ENCODE measurements at places on chromosomes 1 and 21.

GRCh38 chr1:103948526-103948925 is 198.8 kb downstream of the AMY1C start:
- no peak for DNase-seq

GRCh38 chr1:178096421-178096820 is 2.5 kb downstream of the RASAL2 start:
- no peak for DNase-seq

- DNase-seq = peak; percentile 51
Measured at GRCh38 chr1:1349256-1350012, at the start of gene DVL1. DVL1 (minus strand) TSS chr1:1349418; CDS start chr1:1349065, 353 bp downstream.

DNA sequence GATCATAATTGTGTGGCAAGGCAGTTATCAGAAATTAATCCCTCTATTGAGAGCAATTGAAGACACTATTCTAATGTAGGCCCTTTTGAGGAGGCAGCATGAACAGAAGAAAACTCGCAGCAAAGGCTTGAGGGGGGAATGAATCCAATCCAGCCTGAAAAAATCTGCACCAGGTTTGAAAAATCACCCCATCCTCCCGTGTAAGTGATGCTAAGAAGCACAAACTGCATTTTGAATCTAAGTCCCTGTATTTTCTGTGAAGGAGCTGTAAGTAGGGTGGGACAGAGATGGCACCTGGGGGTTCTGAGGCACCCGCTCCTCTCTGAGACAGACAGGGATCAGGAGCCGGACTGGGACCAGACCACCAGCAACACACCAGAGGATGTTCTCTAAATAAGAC is at the start of gene CRB1:
Gene CRB1 (plus strand): TSS at position 241 of the 400 bp plus-strand sequence. CDS start 161 bp downstream, outside the sequence.
- peak; percentile 23 for DNase-seq

- no peak for DNase-seq
Measured at GRCh38 chr1:9302745-9303524, 10.2 kb downstream of the SPSB1 start.

GRCh38 chr1:114517348-114517747 is 6.3 kb upstream of the TRIM33 start:
- no peak for DNase-seq

GRCh38 chr1:28450561-28450960 is 55.3 kb upstream of the RCC1 start:
- no peak for DNase-seq

- no peak for DNase-seq
Measured at GRCh38 chr1:14896381-14897079, 257.0 kb upstream of the TMEM51 start.

GRCh38 chr21:28215214-28215954 is 777.3 kb downstream of the LTN1 start:
- DNase-seq = no peak

DNA sequence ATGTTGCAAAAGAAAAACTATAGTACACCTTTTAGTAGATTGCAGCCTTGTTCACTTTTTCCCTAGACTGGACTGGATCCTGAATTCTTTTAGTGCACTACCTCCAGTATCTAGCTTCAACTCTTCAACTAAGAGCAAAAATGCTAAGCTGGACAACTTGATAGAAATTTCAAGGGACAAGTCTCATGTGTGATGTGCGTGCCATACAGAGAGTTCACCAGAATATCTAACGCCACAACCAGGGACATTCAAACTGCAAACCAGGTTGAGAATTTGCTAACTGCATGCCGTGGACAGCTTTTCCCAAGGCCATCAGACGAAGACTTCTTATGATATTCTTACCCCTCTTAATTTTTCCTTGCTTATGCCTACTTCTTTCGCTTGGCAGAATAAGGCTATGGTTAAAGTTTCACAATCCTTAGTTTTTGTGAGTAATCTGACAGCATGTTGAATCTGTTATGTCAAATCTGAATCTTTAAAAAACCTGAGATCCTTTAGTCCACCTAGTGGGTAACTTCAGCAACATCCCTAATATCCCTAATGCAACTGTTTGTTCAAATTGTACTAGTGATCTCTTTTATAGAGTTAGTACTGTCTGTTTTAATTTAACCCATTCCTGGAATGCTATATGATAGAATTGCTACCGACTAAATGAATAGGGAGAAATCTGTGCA is 66.4 kb downstream of the DDAH1 start:
- no peak for DNase-seq

- DNase-seq = peak; percentile 48
Measured at GRCh38 chr1:214552174-214552608, 789 bp upstream of the PTPN14 start.

- DNase-seq = no peak
Measured at GRCh38 chr1:112063781-112064728, 74.6 kb upstream of the KCND3 start.

DNA sequence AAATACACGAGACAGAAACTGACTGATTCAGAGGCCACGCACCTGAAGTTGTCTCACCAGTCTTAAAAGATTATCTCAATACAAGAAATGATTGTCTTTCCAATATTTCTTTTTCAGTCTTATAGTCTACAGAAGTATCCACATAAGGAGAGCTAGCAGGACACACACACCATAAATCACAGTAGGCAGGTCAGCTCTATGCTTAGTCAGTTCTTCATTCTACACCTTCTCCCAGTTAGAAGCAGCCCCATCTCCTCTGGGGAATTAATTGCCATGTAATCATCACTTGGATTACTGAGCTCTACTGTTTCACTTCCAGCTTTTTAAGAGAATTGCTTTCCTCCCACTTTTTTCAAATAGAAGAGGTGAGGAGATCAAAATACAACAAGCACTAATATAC is 59.6 kb downstream of the SMYD3 start:
- DNase-seq = no peak

- DNase-seq = no peak
Measured at GRCh38 chr1:48691429-48692001, 85.2 kb downstream of the BEND5 start.

- DNase-seq = no peak
Measured at GRCh38 chr1:34369701-34370455, 193.2 kb downstream of the C1orf94 start.

- no peak for DNase-seq
Measured at GRCh38 chr1:24893431-24893830, 36.6 kb downstream of the RUNX3 start.

DNA sequence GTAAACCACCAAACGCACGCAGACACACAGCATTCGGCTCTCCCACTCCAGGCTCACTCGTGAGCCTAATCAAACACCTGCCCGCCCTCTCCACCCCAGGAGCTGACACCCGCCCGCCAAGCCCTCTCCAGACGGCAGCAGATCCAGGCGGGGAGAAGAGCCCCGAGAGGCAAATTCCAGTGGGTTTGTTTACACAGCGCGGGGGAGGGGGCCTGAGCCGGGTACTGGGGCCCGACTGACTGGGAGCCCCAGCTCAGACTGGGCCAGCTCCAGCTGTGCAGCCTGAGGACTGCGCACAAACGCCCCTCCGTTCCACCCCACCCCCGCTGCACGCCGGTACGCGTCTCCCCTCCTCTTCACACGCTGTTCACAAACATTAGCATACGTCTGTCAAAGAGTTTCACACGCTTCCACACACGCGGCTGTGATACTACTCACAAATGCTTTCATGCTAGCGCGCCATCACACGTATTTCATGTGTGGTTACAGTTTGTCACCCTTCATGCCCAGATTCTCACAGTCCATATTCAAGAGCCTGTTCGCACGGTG is 1.0 kb upstream of the EFNA1 start:
- DNase-seq = peak; percentile 76

DNA sequence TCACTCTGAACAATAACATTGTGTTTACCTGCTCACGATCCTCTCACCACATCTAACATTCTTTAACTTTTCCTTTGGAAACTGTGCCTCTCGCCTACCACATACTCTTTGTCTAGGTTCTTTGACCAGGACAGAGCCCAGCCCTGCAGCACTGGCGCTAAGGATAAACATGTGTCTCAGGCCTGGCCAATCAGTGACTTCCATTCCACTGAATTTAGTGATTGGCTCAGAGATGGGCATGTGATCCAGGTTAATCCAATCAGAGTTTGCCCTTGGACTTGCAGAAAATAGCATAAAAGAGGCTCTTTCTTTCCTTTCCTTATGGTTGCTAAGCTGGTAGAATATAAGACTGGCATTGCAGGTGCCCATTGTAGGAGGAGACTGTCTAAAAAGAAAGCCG is 605.7 kb downstream of the MATN1 start:
- no peak for DNase-seq

- DNase-seq = no peak
Measured at GRCh38 chr21:34983680-34984086, 65.4 kb downstream of the RUNX1 start.

DNA sequence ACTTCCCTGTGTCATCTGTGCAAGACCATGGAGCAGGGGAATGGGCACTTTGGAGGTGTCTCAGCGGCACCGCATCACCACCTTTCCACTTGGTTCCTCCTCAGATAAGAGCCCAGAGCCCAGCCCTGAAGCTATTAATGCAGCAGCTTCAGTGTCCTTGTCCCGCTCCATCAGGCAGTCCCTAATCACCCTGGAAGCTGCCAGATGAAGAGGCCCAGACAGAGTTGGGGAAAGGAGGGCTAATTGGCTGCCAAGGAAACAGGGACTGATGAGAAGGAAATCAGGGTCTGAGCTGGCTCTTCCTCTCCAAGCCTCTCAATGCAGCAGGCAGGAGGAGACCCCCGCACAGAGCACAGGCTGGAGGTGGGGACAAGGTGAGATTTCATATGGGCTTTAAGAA is 83.1 kb upstream of the KLHDC7A start:
- no peak for DNase-seq

DNA sequence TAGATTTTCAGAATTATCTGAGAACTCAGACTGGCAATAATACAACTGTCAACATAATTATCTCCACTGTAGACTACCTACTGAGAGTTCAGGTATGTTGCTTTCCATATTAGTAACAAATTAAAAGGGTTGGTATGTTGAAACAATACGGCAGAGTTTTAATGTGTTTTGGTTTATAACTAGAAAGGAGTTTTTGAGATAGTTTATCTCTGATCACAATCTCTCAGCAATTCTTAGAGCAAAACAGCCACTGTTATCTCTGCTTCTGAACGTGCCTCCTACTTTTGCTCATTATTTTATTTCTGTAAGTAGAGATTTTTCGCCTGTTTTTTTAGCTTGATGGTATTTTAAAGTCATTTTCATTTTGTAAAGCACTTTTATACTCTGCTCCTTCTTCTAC is 118.7 kb downstream of the ZP4 start:
- DNase-seq = no peak

- no peak for DNase-seq
Measured at GRCh38 chr1:226708967-226709396, 30.1 kb downstream of the ITPKB start.

GRCh38 chr1:204782118-204782700 is 88.5 kb upstream of the NFASC start:
- no peak for DNase-seq

GRCh38 chr1:13588946-13589796 is 5.5 kb downstream of the PDPN start:
- DNase-seq = no peak

DNA sequence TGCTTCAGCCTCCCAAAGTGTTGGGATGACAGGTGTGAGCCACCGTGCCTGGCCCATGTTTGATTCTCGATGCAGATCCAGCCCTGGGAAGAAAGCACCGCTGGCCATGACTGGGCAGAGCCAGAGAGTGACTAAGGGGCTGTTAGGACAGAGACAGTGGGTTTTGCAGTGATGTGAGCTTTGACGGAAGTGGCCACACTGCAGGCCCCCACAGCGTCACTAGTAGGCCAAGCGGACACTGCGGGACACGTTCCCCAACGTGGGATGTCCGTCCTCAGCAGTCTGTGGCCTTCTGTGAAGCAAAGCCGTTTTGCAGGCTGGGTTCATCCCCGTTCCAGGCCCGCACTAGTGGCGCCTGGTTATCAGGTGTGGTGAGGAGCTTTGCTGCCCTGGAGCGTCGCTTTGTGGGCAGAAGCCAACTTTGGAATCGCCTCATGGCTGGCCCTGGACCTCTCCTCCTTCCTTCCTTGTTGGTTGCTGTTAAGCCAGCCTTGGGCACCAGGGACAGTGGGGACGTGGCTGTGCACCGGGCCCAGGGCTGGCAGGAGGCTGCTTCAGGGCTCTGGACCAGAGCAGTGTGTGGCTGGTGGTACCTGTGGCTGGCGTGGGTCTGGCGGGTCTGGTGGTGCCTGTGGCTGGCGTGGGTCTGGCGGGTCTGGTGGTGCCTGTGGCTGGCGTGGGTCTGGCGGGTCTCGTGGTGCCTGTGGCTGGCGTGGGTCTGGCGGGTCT is 41.2 kb downstream of the SKI start:
- no peak for DNase-seq
